NCI-H2029 treated with DMSO at 0.1 percent for 48 hours (cell line): ENCODE measurements at places on chromosomes 16 and 17.
A peak's percentile ranks its signal among the peaks of the same experiment; 100 is the strongest.

DNA sequence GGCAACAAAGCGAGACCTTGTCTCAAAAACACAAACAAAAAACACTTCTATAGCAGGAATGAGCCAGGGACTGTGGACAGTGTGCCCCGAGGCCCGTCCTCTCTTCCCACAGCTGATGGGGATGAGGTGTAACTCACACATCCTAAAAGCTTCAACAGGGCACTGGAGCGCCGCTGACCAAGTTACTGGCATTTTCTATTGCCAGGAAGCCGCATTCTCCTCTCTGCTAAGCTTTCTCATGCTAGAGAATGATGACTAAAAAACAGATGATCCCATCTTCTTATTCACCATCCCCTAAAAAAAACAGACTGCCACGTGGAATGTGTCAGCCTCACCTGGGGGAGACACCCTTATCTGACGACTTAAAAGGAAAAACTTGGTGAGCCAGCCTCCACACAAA is 16.3 kb downstream of the CARHSP1 start:
- DNase-seq = no peak

DNA sequence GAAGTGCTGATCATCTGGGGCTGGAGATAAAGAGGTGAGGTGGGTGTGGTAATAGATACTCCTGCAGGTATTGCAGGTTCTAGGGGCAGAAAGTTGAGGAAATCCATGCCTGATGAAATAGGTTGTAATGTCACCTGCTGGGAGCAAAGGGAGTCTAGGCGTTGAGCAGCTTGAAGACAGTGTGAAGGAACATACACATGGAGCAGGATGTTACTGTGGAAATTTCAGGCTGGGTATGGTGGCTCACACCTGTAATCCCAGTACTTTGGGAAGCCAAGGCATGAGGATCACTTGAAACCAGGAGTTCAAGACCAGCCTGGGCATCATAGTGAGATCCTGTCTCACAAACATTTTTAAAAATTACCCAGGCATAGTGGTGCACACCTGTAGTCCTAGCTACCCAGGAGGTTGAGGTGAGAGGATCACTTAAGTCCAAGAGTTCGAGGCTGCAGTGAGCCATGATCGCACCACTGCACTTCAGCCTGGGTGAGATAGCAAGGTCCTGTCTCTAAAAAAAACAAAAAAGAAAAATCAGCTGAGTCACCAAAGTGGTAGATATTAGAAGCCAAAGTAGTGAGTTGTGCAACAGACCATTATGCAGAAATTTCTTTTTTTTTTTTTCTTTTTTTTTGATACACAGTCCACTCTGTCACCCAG is 9.1 kb upstream of the CRYBA1 start:
- no peak for DNase-seq

- no peak for DNase-seq
Observed at GRCh38 chr17:6775871-6776405, at the start of gene FBXO39. FBXO39 (plus strand) TSS chr17:6776215; CDS start chr17:6779869, 3,654 bp downstream.

- no peak for DNase-seq
Observed at GRCh38 chr17:82794781-82795482, 43.1 kb downstream of the TBCD start.

DNA sequence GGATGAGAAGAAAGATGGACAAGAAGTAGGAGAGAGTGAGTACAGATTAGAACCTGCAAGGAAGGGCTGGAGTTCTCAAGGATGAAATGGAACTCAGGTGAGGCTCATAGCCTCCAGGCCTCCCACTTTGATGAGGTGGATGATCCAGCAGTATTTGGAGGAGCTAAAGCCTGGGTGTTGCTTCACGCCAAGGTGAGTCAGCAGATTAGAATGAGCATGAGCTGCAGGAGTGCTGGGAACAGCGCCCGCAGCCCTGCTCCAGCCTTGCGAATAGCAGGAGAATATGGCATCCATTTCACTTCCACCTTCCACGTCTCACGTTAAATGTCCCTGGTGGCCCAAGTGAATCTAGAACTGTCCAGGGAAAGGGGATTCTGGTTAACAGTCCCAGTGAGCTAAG is 94.4 kb upstream of the CPHXL start:
- no peak for DNase-seq

DNA sequence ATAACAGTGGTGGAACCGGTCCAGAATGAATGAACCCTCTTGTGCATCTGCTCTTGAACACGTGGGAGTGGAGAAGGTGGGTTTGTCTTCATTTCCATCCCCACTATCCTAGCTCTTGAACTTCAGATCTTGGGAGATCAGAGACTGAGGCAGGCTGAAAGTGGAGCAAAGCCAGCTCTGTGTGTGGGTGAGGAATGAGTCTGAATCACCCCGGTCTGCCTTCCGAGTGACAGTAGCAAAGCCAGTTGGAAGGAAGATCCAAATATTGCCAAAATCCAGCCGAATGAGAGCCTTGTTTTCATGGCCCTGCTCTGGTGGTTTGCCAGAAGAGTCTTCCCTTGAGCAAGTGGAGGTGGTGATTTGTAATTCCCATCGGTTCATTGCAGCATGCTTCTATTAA is 29.0 kb upstream of the ASIC2 start:
- no peak for DNase-seq

DNA sequence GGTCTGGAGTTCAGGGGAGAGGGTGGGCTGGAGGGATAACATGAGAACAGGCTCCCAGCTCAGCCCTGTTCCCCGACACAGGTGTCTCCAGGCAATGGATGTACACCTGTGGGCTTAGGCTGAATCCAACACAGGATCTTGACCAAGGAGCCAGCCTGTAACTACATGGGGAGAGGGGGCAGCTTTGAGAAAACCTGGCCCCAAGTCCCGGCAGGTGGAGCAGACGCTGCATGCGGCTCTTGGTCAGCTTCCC is 73.3 kb upstream of the TOB1 start:
- DNase-seq = no peak

DNA sequence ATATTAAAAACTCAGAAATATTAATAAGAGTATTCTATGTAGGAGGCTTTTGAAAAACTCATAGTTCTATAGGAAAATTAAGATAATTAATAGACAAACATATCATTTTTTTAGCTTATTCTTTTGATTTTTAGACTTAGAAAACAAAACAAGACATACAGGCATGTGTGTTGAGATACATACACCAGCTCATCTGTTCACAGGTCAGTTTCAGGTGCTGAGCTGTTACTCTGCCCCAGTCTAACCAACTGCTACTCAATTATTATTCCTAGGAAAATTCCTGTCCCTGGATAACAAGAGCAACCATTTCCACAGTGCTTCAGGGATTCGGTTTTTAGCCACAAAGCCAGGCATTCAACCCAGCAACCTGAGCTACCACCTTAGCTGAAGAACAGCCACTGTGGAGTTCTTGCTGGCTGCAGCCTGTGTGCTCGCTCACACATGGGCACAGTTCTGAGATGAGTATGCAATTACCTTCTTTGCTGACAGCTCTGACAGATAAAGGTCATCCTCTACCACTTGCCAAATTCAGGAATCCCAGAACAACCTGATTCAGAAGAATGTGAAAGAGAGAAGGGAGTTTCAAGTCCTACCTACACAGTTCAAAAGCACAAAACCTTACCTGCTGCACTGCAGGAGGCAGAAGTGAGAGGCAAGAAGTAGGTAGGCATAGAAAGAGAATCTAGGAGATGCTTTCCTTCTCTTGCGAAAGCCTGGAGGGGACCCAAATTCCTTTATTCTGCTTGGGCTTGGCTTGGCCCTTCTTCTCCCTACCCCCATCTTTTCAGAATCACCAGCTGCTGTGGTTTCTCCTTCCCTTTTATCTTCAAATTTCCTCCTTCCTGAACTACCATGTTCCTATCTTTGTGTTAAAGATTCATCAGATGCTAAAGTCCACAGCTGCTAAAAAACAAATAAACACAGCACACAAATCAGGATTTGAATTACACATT is 62.7 kb downstream of the TEX2 start:
- DNase-seq = peak; percentile 56

GRCh38 chr17:81083125-81083765 is 48.3 kb downstream of the BAIAP2 start:
- no peak for DNase-seq

DNA sequence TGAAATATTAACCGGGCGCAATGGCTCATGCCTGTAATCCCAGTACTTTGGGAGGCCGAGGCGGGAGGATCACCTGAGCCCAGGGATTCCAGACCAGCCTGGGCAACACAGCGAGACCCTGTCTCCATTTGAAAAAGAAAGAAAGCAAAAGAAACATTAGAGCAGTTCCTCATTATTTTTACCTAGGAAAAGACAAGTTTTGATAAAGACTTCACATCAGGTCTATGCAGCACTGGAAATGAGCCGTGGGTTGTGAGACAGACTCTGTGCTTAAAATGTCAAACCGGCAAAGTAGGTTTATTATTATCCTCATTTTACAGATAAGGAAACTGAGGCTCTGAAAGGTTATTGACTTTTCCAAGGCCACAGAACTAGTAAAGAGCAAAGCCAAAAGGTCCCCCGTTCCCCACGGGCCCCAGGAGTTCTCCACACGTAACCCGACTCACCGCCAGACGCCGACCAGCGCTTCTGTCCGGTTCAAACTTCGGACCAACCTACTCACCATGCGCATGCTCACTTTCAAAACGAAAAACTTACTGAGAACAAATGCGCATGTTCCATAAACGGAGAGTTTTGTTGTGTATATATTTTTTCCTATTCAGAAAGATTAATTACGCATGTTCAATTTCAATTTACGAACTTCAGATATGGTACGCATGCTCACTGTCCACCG is 356 bp downstream of the TUBD1 start:
- DNase-seq = no peak

DNA sequence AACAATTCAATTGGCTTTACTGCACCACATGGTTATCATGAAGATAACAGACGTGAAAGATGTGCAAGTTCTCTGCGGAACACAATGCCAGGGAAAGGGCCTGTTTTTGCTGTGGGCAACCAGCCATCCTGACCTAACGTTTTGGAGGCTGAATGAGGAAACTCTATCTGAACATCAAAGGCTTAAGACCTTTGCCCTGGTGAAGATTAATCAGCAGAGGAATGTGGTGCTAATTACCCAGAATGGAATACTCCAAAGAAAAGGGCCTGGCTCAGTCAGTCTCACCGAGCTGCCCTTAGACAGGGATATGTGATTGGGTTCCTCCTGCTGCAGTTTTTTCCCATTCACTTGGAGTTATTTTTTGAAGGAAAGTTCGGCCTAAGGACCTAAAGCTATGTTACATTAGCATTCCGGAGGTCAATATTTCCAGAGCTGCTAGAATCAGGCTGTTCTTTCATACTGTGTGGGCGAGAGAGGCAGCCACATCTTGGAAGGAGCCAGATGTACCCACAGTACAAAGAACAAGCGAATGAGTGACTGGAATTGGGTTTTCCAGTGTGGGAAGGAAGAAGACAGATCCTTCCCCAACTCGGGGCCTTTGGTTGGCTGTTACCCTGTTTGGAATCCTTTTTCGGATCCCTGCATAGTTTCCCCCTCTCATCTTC is 15.5 kb downstream of the ASIC2 start:
- DNase-seq = no peak

DNA sequence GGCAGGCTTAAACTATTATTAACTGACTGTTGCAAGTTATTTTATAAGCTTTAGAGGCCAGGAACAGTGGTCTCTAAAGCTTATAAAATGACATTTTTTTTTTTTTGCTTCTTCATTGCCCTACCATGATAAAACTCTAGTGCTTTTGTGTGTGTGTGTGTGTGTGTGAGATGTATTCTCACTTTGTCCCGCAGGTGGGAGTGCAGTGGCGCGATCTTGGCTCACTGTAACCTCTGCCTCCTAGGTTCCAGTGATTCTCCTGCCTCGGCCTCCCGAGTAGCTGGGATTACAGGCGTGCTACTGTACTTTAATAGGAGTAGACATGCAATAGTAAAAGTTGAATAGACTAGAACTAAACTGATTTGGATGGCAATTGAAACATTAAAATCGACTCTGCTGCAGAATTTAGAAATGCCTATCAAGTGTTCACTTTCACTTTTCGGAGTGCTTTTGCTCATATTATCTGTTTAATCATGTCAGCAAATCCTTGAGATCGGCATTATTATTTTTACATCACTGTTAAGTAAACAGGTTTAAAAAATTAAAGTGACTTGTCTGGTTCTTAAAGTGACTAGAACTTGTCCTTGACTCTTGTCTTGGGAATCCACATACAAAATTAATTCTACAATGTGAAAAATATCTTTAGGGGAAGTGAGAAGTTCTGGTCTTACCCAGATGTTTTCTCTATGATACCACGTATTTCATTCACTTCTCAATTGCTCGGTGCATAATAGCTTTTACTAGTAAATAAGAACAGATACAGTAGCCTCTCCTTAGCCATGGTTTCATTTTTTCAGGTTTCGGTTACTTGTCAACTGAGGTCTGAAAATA is 8.4 kb upstream of the PCTP start:
- DNase-seq = no peak

DNA sequence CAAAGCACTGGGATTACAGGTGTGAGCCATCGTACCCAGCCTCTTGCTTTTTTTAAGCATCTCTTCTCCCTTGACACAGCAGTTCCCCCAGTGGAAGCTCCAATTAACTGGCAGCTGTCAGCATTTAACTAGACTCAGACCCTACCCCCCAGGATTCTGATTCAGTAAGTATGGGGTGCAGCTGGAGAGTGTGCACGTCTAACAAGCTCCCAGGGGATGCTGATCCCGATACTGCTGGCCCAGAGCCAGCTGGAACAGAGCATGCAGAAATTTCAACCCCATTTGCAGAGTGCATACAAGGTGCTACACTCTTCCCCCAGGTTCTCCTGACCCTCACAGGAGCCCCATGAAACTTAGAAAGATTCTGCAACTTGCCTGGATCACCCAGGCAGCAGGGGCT is 27.7 kb upstream of the BCO1 start:
- no peak for DNase-seq

GRCh38 chr17:8294814-8295316 is 335 bp downstream of the SLC25A35 start:
- DNase-seq = no peak

- no peak for DNase-seq
Observed at GRCh38 chr16:55479430-55480140, 587 bp downstream of the MMP2 start.

DNA sequence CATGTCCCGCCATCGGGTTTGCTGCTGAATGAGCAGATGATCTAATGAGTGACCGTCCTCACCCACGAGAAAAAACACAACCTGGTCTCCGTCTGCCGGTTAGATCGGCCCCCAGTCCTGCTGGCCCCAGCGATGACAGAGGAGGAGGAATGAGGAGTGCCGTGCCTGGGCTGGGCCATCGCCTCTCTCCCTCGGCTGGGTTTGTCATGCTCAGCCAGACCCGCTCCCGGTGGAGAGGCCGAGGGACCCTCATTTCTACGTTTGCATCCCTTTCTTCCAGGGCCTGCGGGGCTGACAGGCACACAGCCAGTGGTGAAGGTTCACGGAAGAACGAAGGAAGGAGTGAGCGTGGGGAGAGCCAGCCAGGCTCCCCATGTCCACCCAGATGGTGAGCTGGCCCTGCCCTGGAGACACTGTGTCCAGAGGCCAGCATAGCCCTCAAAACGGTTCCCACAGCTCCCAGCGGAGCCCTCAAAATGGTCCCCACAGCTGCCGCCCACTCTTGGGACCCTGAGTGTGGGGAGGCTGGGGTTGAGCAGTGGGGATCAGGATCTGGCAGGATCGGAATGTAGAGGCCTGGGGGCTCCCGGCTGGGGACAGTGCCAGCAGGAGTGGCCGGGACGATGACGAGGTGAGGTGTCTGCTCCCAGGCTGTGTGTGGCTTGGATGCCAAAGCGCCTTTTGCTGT is 23.9 kb downstream of the CBFA2T3 start:
- DNase-seq = no peak
